ENCODE measurements at places on chromosomes 4 and X.

DNA sequence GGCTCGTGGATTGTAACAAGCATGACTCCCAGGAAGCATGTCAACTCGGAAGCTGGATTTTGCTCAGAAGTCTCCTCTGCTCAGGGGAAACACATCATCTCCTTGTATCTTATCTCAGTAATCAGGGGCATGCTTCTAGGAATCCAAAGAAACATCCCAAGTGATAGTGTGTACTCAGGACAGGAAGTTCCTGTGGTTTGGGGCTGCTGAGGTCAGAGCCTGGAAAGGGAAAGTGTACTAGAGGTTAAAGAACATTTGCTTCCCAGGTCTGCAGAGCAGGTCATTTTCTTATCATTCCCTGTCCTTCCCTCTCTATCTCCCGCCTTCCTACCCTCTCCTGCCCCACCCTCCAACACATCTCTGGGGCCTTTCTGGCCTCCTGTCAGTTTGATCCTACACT is 38.8 kb downstream of the SLC34A2 start:
- no peak for DNase-seq

DNA sequence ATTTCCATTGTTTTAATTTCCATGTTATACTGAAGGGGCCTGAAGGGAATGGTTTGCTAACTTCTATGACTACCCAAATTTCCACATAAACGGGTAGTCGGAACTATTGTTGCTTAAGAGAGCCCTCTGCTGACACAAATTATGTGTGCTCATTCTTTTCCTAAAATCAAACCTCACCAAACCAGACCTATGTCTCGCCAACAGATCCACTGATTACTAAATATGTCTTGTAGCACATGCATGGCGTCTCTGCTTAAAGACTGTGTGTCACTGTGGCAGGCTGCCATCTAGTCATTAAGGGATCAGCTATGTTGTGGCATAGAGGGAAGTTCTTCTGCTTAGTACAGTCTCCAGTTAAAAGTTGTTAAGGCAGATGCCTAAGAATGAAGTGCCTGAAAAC is 25.1 kb downstream of the PIR start:
- DNase-seq: no peak

DNA sequence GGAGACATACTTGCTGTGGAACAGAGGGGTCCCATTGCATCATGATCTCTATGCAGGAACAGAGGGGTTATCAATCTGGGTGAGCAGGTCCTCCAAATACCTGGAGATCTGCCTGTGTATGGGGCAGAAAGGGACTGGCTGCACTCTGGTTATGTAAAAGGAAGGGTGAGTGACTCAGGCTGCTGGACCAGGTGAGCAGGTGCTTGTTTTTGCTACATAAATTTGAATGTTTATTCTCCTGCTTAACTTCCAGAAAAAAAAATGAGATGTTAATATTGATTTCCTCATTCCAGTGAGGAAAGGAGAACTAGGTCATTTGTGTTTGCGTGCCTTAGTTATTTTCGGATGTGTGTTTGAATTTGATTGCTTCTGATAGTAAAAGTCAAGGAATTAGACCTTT is 225.8 kb upstream of the TRAM1L1 start:
- no peak for DNase-seq

DNA sequence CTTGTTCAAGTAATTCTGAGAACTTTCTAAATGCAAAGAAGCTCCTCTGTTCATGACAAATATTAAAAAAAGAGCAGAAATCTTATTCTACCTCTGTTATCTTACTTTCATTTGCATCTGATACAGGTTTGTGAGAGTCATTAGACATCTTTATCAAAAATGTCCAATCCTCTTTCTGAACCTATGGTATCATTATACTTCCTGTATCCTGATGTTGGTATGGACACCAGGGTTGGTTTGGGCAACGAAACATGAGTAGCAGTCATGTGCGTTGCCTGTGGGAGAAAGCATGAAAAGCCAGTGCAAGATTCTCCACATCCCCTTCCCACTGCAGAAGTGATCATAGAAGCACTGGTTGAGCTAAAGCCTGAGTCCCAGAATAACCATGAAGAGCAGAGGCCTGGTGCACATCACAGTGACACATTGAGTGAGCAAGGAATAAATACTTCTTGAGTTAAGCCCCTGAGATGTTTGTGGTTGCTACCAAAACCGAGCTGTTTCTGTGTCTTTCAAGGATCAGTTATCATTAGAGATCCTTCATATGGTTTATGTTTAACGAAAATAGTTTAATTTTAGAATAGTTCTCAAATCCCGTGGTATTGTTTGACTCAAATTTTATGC is 197.2 kb downstream of the BANK1 start:
- DNase-seq: no peak

GRCh38 chr4:57041020-57041419 is 62.3 kb downstream of the POLR2B start:
- DNase-seq: no peak

DNA sequence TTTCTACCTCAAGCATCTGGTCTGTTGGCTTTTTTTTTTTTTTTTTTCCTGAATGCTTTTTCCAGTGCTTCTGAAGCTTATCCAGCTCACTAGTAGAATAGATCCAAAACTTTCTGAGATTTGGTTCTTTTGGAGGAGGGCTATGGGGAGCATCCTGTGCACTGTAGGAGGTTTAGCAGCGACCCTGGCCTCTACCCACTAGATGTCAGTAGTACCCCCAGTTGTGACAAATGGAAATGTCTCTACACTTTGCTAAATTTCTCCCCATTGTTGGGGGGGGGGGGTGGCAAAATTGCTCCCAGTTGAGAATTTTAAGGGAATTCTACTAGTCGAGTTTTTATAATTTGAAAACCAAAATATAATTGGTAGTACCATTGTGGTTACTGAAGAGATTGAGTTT is 23.0 kb upstream of the PPA2 start:
- DNase-seq: no peak

- DNase-seq: no peak
Observed at GRCh38 chr4:57443787-57444186, 333.6 kb upstream of the IGFBP7 start.

DNA sequence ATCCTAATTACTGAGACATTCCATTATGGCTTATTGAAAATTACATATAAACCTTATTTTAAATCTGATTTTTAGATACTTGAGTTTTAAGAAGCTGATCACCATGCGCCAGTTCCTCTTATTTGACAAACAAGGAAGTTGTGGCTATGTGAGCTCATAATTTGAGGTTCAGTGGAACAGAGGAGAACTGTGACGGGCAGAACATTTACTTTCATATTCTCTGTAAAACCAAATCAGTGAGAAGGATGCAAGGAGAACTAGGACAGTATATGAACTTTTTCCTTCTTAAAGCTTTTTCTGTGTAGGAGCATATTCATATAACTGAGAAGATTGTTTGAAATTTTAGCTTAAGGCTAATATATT is 25.3 kb downstream of the STIM2 start:
- DNase-seq: no peak

DNA sequence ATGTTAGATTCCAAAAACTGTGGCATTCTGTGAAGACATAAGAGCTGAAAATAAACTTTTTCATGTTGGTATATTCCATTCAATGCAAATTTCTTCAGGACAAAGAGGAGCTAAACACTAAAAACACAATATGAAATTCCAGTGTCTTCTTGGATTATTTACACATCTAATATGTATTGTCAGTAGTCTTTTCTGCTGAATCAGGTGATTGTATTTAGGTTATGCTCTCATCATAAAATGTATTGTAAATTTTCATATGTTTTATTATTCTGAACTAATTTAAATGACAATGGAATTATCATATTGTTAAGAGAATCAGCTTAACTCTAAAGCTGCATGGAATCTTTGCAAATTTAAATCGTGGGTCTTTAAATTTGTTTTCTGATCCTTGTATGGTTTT is 526.7 kb downstream of the PDHA2 start:
- DNase-seq: no peak

DNA sequence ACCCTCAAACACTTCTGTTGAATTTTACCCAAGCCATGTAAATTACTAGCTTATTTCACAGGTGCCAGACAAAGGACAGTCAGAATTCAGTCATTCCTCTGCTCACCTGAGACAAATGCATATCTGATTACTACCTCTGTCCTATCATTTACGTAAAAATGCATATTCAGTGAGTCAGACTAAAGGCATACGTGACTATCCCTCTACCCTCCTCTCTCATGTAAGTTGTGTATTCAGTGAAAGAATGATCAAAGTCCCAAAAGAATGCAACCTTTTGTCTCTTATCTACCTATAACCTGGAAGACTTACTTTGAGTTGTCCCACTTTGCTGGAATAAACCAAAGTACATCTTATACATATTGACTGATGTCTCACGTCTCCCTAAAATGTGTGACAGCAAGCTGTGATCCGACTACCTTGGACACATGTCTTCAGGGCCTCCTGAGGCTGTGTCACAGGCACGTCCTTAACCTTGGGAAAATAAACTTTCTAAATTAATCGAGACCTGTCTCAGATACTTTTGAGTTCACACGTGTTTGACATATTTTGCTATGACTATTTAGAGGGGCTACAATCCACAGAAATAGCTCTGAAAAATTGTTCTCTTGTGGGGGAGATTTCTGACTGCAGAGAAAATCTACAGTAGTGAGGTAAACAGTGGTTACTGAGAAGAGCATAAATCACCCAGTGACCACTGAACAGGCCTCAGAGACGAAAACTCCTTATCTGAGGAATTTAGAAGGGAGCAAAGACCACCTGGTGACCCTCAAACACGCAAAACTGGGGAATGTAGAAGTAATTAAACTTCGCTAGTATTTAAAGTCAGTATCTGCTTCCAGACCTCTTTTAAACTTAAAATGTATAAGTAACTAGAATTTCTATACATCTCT is 1575.8 kb downstream of the STIM2 start:
- DNase-seq: no peak

DNA sequence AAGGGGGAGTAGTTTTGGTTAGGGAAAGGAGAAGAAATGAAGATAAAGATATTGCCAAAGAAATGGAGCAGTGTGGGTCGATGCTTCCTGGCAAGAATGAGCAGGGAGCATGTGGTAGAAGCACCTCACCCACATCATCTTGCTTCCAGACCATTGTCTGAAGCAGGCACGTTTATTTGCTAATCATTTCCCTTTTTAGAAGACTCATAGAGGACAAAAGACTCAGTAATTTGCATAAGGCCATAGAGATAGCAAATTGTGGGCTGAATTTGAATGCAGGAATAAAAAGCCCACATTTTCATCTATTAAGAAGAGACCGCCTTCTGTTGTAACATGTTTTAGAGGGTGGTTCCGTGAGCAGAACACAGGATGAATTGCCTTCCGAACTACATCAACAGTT is 275.2 kb upstream of the FAT4 start:
- no peak for DNase-seq

GRCh38 chr4:5365071-5366008 is 314.1 kb downstream of the STK32B start:
- DNase-seq: no peak

GRCh38 chrX:115344885-115345614 is 55.5 kb downstream of the LUZP4 start:
- DNase-seq: no peak

All from D721Med (cell line).